Stimulated activated CD8-positive, alpha-beta memory T cell treated with anti-CD3 and anti-CD28 coated beads, Interleukin-15, amount 100 ng/mL, for 1 hour (primary cell): ENCODE measurements at places on chromosomes 12 and 14.

DNA sequence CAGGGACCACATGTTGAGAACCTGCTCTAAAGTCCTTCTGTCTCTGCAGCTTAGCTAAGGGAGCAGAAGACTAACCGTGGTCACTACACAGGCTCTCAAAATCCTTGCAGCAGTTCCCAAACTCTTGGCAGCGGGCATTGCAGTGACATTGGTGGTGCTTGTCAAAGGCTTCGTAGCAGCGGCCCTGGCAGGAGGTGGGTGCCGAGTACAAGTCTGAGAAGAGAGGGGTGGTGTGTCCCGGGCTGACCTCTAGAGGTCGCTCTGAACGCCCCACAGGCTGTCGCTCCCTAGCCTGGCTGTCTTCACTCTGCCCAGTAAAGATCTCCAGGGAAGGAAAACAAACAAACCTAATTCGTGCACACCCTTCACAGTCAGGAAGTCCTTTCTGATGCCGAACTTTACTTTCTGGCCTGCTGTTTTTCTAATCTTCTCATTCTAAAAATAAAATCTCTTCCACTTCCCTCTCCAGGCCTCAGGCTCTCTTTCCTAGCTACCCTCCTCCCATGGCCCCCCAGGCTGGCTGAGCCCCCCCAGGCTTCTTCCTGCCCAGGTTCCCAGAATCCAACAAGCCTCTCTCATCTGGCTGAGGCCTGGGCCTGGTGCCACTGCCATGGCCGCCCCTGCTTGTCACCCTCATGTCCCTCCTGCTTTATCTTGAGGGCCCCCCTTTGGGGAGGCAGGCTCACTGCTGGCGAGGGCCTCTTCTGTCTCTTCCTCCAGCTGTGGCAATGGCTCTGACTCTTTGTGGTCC is 7.7 kb downstream of the ENDOU start:
- no peak for DNase-seq

DNA sequence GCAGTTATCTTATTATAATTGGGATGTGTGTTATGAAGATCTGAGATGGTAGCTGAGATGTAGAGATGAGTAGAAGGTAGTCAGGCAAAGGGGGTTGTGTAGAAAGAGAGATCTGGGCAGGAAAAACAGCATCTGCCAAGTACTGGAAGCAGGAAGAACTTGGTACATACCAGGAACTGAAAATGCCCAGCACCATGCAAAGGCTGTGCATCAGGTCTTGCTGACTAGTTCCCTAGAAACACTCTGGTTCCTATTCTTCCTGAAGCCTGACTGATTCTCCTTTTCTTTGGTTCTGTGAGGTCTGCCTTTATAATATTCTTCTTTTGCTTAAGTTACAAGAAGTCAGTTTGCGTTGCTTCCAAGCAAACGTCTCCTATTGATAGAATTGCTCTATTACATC is 6.7 kb upstream of the NFATC4 start:
- DNase-seq, result no peak

- no peak for DNase-seq
Observed at GRCh38 chr14:77421201-77421600, 2.1 kb downstream of the NOXRED1 start.

- no peak for DNase-seq
Observed at GRCh38 chr14:73223049-73223448, 14.3 kb upstream of the PAPLN start.

DNA sequence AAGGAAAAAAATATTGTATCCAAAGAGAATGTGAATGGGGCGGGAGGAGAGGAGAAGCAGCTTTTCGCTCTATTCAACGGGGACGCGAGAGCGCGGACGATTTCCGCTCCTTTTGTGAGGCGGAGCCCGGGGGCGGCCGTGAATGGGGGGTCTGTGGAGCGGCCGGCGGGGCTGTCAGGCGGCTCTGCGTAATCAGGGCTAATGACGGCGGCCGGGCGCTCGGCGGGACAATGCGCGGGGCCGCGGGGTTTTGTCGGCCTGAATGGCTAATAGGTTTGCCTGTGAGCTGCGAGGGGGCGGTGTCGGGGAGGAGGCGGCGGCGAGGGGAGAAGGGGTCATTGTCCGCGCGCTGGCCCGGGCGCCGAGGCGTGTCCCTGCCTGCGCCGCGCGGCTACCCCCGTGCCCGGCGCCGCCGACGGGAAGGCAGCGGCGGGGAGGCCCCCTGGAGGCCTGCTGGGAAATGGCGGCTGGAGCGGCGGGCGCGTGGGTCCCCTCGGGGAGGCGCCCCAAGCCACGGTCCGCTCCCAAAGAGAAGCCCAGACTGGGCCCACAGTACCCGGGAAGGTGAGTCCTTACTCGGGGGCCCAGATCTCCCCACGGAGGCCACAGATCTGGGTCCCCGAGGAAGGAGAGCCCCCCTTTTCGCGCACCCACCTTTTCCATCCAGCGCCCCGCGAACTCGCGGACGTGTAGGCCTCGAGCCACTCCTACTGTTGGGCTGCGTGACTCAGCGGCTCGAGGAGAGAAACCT is 6.0 kb downstream of the SIX6 start:
- no peak for DNase-seq

- DNase-seq, result peak; percentile 55
Observed at GRCh38 chr14:98138666-98139065, 1133.3 kb downstream of the BCL11B start.
